T1000 (cell line): ENCODE measurements at places on chromosomes 12 and 14.

DNA sequence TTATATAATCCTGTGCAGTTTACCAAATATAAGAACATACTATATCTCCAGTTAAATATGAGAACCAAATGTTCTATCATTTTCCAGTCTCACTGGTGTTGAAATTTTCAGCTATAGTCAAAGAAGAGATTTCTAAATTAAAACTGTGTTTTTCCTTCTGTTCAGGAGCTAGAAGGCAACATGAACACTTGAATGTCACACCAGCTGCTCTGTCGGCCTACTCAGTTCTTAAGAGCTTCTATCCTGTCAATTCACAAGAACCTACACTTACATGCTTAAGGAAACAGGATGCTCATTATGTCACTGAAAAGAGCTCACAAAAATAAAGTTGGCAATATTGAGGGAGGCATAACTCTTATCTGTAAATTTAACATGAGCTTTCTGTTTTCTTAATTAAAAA is 43.1 kb downstream of the ATP2B1 start:
- no peak for DNase-seq

DNA sequence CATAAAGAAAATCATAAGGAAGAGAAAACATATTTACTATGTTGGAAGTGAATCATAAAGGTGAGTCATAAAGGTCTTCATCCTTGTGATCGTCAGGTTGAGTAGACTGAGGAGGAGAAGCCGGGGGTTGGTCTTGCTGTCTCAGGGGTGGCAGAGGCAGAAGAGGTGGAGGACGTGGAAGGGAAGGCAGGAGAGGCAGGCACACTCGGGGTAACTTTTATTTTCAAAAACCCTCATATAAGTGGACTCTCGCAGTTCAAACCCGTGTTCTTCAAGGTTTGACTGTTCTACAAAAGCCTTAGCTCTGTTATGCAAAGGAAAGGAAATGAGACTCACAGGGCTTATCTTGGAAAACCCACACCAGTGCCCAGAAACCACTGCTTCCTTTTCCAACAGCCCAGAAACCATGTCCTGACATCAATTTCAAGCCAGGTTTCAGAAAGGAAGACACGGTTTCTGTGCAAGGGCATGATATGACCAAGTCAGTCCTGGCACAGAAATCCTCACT is 14.0 kb downstream of the SMCO2 start:
- no peak for DNase-seq

DNA sequence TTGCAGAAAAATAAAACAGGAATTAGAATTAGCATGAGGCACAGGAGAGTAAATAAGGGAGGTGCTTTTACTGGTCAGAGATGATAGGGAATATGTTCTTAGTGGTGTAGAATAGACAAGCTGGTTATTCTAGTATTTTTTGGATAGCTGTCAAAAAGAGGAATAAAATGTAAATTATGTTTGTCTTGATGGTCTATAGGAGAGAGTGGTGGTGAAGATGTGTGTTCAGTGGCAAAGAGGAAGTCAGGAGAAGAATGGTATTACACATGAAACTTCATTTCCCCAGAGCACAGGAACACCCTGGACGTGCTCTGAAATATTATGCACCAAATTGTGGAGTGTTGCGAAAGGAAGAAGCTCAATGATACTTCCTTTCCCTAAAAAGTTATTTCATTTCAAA is 27.8 kb downstream of the MUCL1 start:
- DNase-seq: no peak

DNA sequence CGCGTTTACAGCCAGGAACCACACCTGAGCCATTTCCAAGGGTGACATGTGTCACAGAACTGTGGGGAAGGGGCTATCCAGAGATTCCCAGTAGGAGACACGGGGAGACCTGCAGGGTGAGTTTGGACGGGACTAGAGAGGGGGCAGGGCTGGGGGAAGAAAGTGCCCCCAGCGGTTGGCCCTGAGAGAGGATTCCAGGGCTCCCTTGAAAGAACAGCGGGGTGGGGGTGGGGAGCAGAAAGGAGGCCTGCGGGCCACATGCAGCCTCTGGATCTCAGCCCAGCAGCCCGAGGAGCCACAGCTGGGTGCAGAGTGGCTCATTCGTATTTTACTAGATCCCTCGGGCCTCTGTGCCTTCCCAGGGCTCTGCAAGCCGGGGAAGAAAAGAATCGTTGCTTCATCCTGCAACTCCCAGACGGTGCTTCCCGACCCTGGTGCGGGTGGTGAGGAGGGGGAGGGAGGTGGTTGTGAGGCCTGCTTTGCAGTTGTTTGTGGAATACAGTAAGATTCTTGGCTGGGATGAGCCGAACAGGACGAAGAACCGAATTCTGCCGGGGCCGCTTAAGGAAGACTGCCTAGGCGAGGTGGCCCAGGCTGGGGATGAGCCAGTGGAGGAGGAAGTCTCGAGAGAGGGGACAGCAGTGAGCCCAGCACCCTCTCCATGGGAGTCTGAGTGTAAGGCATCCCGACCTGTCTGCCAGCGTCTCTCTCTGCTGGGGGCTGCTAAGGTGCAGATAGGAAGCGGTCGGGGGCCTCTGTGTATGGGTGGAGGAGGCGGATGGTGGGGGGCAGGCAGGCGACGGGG is 36.1 kb upstream of the ANKRD9 start:
- no peak for DNase-seq

GRCh38 chr14:103014466-103015228 is 42.7 kb downstream of the CDC42BPB start:
- DNase-seq: no peak
